ENCODE measurements at places on chromosomes 4 and X.

GRCh38 chr4:1170976-1171310, 1.4 kb downstream of the SPON2 start:
- no peak for DNase-seq

GRCh38 chrX:32280921-32281320, 930.4 kb downstream of the DMD start:
- no peak for DNase-seq

DNA sequence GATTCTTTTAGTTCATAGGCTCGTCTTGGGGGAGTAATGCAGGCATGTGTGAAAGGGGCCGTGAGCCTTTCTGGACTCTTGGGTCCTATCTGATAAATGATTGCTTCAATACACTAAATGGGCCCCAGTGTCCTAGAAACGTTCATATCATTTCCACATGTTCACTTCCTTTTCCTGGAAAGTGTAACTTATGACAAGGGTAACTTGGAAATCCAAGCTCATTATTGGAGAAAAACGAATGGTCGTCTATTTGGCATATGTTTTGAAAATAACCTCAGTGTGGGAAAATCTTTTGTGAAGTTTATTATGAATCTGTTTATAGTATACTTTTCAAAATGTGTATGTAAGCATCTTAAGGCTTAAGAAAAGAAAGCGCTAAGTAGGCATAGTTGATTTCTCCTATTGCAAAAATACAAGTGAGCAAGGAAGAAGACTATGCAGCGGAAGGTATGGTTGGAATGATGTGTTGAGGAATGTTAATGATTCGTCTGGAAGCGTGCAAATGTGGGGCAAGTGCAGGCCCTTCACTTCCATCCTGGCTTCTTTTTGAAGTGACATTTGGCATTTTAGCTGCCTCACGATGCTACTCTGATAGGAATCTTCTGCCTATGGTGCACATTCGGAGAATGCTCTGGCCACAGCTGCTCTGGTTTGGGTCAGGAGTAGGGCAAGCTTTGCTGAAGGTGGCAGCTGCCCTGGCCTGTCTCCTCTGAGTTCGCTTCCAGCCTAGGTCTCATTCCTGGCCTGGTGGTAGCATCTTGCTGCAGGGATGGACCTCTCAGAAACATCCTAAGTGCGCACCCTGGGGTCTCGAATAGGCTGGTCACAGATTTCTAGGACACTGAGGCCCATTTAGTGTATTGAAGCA, 49.5 kb upstream of the STOX2 start:
- no peak for DNase-seq

GRCh38 chrX:55488006-55488592, 1.5 kb downstream of the USP51 start:
- no peak for DNase-seq

DNA sequence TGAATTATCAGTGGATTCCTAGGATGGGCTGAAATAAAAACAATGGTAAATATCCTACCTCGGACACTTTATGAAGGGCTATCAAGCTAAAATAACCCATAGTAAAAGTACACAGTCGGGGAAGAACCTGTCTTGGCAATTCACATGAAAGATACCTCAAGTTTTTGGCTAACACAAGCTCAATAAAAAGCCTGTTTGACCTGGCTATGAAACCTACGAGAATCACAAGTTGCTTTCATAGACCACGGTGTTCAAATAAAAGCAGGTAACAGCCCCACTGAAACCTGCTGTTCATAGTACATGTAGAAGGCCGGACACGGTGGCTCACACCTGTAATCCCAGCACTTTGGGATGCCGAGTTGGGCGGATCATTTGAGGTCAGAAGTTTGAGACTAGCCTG, 12.3 kb downstream of the RLIM start:
- DNase-seq: no peak
